ENCODE measurements at places on chromosomes 1 and 21.

- DNase-seq: no peak
Measured at GRCh38 chr1:115164940-115165705, 75.8 kb upstream of the TSPAN2 start.

- DNase-seq: no peak
Measured at GRCh38 chr21:39384674-39385298, 35.9 kb upstream of the HMGN1 start.

GRCh38 chr1:100907887-100908286, 12.0 kb downstream of the SLC30A7 start:
- no peak for DNase-seq

- DNase-seq: no peak
Measured at GRCh38 chr1:212975111-212975918, 25.0 kb downstream of the VASH2 start.

DNA sequence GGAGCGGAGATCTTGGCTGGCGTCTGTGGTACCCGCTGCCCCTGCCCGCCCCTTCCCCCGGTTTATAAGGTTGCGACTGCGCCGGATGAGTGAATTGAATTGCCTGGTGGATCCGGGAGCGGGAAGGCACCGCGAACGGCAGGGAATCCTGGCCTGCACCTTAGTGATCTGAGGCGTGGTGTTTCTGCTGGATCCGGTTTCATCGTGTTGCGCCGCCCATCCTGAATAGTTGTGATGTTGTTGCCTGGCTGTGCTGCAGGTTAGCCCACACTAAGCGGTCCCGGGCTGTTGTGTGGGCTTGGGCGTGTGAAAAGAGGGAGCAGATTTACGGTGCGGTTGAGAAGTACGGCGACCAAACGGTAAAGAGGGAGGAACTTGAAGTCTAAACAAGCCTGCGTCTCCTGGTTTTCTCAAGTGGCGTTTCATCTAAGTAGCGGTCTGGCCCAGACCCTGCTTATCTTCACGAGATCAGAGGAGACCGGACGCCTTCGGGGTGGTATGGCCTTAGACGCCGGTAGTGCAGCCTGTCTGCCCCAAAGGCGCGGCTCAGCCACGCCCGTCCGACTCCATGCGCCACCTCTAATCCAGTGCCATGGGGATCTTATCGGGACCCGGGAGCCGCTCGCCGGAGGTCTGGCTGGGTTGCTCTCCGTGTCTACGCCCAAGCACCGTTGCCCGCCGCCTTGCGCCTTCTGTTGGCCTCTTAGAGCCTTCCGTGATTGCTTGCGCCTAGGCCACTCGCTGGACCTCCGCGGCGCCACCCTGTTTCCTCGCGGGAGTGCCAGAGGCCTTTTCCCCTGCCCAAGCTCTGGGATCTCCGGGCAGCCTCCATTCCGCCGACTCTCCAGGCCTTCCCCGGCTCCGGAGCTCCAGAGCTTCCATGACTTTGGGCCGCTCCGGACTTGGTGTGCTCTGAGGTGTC, 87.5 kb upstream of the RHOU start:
- no peak for DNase-seq

GRCh38 chr1:17671741-17672140, 83.4 kb upstream of the ACTL8 start:
- no peak for DNase-seq

DNA sequence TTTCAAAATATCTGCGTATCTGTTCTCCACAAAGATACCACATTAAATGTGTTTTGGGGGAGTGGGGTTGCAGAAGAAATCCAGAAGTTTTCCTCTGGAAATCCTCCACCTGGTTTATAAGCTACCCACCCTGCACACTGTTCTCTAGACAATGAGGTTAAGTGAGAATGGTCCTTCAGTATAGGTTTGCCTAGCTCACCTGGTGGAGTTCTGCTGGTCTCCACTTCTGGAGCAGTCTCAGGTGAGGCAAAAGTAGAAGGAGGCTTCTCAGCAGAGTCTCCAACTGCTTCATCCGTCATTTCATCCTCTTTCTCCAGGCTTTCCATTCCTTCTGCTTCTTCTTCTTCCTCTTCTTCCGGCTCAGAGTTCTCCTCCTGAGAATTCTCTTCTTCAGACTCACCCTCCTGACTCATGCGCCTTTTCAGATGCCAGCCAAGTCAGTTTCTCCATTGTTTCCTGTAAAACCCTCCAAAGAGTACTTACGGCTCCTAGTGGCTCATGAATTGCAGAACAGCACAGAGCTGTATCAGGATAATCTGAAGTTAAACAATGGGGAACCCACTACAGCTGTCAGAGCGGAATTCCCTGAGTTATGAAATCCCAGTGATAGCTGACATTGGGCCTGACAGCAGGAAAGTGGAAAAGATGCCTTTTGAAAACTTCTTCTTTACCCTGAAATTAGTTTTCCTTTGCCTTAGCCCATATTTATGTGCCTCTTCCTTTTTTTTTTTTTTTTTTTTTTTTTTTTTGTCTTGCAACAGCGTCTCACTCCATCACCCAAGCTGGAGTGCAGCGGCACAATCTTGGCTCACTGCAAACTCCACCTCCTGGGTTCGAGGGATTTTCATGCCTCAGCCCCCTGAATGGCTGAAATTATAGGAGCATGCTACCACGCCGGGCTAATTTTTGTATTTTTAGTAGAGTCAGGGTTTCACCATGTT, 38.5 kb downstream of the MSTO1 start:
- no peak for DNase-seq

- DNase-seq: no peak
Measured at GRCh38 chr21:42265231-42265812, 46.4 kb downstream of the ABCG1 start.

DNA sequence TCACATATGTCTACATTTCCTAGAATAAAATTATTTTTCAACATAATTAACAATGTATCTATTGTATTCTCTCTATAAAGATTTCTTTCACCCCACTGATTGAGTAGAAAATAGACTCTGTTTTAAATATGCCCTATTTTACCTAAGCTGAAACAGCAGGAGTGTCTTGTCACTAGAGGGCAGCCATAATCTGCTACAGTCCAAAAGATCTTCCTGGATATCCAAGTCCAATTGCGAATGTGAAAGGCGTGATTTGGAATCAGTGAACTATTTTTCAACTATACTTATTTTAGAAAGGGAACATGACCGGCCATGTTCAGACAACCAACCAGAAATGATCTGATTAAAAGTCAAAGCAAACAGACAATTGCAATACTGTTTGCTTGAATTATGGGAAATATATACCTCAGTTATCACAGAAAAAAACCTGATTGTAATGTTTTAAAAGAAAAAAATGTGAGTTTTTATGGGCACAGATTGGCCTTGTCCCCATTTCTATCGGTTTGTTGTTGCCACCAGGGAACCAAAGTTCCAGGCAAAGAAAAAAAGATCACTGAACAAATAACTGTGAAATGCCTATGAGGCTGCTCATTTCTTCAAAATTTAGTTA, 1211.0 kb upstream of the ADGRL4 start:
- DNase-seq: no peak

DNA sequence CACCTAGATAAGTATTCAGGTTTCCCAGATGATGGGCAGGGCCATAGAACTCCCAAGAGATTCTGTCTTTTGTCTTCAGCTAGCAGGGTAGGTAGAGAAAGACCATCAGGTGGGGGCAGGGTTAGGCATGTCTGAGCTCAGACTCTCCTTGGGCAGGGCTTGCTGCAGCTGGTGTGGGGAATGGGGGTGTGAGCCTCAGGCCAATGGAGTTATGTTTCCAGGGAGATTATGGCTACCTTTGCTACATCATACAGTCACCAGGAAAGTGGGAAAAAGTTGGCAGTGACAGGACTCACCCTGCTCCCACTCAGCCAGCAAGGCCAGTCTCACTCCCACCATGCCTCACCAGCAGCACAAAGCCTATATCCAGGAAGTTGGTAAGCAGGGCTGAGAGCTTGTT, 77.8 kb downstream of the DRAM2 start:
- DNase-seq: no peak

DNA sequence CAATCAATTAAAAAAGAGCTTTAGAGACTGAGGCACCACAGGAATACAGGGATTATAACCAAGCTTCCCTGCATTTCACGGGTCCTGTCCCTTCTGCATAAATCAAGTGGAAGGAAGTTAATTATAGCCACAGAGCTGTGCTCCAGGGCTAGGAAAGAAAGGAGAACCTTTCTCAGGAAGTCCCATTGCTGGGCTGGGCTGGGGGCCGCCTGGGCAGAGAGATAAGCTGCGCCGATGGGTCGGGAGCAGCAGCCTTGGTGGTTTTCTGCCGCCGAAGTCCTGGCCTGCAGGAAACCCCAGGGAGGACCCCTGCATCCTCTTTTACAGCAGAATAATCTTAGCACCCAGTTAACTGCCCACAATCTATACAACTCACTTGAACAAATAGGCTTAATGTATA, 12.6 kb upstream of the CD34 start:
- DNase-seq: no peak

GRCh38 chr21:44853601-44854390, 19.7 kb downstream of the PTTG1IP start:
- no peak for DNase-seq

GRCh38 chr1:219480011-219480410, 132.9 kb downstream of the ZC3H11B start:
- DNase-seq: no peak

DNA sequence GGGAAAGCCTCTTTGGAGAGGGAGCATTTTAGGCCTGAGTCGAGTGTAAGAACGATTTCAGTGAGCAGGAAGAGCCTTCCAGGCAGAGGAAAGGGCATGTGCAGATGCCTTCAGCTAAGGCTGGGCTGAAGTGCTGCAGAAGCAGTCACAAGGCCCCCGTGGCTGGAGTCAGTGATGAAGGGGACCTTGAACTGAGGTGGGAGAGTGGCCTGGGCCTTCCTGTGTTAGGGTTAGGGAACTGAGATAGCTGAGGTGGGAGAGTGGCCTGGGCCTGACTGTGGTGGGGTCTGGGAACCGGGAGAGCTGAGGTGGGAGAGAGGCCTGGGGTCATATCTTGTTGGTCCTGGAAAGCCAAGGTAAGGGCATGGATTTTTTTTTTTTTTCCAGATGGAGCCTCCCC, 50.9 kb upstream of the ETV3 start:
- DNase-seq: no peak

- DNase-seq: no peak
Measured at GRCh38 chr21:36583591-36583990, 103.7 kb upstream of the CLDN14 start.

DNA sequence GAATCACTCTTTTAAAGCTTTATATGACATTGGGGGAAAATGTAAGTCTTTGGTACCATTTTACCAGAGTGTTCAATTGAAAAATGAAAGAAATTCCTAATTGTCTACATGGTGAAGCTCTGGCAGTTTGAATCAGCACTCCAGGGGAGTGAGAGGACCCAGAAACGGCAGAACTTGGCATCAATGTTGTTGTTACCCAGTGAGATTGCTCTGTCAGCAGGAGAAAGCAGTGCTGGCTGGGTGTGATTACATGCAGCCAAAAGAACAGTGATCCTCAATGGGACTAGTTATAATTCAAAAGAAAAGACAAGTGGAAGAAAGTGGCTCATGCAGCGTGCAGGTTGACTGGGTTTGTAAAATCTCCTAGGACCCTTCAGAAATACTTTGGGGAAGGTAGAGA, 206.4 kb downstream of the PTPRC start:
- no peak for DNase-seq

GRCh38 chr1:160945079-160945478, 9.5 kb downstream of the ITLN2 start:
- DNase-seq: no peak

- DNase-seq: no peak
Measured at GRCh38 chr1:198917226-198917625, 278.4 kb downstream of the PTPRC start.

DNA sequence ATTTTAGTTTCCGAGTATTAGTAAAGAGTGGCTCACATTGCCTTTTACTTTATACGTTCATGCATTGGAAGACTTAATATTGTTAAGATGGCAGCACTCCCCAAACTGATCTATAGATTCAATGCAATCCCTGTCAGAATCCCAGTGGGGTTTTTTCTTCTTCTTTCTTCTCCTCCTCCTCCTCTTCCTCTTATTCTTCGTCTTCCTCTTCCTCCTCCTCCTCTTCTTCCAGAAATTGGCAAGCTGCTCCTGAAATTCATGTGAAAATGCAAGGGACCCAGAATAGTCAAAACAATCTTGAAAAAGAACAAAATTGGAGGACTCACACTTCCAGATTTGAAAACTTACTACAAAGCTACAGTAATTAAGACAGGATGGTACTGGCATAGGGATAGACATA, 23.2 kb upstream of the MACF1 start:
- DNase-seq: no peak

GRCh38 chr1:26602378-26602959, 72.9 kb downstream of the RPS6KA1 start:
- no peak for DNase-seq

DNA sequence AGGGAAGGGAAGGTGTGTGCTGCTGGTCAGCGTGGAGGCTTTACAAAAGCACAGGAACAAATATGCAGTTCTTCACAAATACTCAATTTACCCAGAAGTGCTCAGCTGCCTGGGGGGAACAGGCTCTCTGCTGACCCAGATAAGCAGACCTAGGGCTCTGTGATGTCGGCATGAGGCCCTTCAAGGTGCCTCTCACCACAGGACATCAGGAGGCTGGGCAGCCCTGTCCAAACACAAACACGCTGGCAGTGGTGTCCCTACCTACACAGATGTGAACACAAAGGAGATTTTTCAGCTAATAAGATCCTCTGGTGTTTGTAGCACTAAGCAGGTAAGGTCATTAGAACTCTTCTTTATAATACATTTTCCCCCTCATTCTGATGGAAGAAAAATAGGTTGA, 243.0 kb upstream of the PROX1 start:
- no peak for DNase-seq

DNA sequence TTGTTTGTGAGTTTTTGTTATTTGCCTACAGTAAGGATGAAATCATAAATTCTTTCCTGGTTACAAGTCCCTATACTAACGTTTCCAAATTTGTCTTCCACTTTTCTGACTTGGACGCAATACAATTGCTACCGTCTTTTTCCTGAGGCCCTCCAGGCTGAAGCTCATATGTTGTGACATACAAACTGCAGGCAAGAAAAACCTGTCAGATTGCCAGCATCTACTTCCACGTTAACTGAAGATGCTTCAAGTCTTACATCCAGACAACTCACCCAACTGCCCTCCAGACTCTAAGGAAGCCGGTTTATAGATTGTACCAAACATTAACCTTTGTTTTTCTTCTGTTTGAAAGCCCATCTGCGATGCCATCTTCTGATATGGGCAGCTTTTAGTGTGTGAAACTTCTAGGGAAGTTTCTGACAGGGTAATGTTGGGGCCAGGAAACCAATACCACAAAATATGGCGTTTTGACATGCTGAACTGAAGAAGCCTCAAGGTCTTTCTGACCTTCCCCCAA, 21.4 kb upstream of the RNF11 start:
- DNase-seq: no peak

Data from stimulated activated CD4-positive, alpha-beta T cell treated with anti-CD3 and anti-CD28 coated beads, Interleukin-1b, Interleukin-23, amount 100 ng/mL, for 1 hour (primary cell).